ENCODE measurements at places on chromosomes 3 and 15.

- no peak for DNase-seq
Observed at GRCh38 chr3:106813742-106814141, 563.5 kb upstream of the CCDC54 start.

DNA sequence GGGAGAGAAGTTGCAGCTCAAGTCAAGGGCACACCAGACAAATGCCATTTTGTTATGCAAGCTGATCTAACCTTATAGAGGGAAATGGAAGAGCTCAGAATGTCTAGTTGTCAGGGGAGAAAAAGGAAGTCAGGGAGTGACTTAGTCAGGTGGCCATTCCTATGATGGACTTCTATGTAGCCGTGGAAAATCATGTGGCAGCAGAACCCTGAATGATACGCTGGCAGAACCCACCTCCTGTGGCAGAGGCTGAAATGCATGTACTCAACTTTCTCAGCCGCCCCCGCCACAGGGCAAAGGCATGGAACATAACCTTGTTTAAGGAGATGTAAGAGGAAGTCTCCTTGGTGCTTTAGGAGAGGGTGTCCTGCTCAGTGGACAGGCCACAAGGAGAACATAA is 37.7 kb upstream of the PARL start:
- no peak for DNase-seq

DNA sequence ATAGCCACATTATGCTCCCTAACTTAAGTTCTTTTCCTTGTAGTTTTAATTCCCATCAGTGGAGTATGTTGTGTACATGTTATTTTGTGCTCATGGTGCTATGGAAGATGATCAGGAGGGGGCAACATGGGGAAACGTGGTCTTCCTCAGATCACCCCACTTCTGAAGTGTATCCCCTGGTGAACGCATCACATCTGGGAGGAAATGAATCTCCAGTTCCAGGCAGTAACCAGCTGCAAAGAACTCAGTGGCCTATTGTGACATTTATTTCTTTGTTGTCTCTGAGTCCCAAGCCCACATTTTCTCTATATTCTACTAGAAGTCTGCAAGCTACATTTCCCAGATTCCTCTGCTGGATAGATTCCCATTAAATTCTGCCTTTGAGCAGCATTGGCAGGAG is 217.0 kb downstream of the SATB1 start:
- no peak for DNase-seq

DNA sequence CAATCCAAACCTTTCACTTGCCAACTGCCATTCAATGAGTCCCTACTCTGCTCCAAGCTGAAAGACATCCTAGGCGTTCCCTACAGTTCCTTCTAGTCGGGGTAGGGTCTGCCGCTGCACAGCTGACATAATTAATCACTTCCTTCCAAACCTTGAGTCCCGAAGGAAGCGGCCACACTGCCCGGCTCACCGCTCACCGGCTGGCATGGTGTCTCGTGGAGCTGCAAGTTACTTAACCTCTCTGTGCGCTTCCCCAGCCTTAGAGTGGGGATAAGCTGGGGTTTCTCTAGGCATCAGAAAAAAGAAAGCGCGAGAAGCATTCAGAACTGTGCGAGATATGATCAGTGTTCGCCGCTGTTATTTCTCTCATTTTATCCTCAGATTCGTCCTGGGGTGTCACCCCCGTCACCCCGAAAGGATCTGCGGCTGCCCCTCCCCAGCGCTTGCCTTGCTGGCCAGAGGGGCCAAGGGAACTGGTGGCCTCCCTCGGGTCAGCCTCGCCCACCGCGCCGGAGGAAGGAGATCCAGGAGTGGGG is 748 bp downstream of the MRPS25 start:
- no peak for DNase-seq

- no peak for DNase-seq
Observed at GRCh38 chr3:95905182-95905581, 909.2 kb upstream of the EPHA6 start.

DNA sequence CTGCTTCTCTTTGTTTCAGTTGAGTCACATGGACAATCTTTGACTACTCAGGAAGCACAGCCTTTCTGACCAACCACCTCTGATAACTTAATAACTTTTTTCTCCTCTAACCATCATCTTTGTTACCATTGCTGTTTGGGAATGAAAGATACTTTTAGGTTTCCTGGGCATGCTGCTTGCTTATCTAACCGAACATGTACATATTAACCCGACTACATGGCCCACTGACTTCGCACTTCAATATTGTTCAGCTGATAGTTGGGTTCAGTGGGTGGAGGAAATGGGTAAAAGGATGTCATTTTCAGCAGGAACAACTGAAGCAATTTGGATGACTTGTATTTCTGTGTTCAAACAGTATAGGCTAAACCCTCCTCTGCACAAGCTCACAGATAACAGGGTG is 214.3 kb downstream of the SQOR start:
- no peak for DNase-seq

- no peak for DNase-seq
Observed at GRCh38 chr3:57983734-57984518, 24.3 kb upstream of the FLNB start.

GRCh38 chr3:24683633-24684384 is 189.2 kb upstream of the THRB start:
- DNase-seq: no peak

DNA sequence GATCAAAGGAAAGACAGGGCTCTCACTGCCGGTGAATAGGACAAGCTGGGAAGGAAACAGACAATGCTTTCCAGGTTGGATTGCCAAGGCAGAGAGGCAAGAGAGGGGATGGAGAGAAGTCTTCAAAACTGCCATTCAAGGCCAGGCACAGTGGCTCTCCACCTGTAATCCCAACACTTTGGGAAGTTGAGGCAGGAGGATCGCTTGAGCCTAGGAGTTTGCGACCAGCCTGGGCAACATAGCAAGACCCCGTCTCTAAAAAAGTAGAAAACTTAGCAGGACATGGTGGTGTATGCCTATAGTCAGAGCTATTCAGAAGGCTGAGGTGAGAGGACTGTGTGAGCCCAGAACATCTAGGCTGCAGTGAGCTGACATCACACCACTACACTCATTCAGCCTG is 43.5 kb upstream of the IDH2 start:
- DNase-seq: no peak

- no peak for DNase-seq
Observed at GRCh38 chr3:123576122-123576521, 8.7 kb downstream of the HACD2 start.

DNA sequence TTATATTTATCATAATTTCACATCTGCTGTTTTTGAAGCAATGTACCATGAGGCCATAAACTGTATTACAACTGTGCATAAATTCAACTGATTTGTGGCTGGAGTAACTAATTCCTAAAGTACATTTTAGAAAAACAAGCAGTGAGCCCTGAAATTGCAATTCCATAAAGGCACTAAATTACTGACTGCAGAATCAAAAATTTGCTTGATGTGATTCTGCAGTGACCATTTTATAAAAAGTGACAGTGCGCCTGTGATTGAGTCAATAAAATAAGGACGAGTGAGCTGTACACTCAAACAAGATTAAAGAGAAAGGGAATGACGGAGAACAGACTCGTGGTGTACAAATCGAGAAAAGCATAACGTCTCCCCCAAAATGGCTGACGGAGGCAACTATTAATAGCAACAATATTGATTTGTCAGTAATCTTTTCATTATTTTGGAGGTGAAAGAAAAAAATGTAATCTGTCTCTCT is 121.4 kb upstream of the MEIS2 start:
- DNase-seq: no peak
